Activated B cell treated with CpG ODN at 0.5 μM for 24 hours (primary cell): ENCODE measurements at places on chromosomes 3 and 15. TPM values are rescaled to one million over a fixed set of nuclear protein-coding genes. Genes with fewer than 3 reads are reported as not detected.

The SH3GL3 gene
- total RNA-seq: not detected in 2 replicates

- H3K27ac ChIP-seq: no peak overlapping the region
- no peak overlapping the region for H3K4me3 ChIP-seq
- peaks cover 7% of the 10 kb centered on the region for H3K27me3 ChIP-seq
Measured at GRCh38 chr3:43035801-43036365, 56.8 kb downstream of the GASK1A start.

The FAM174B gene
- 0.91 and 1.1 TPM in 2 replicates for total RNA-seq

GRCh38 chr3:141087076-141087777 is 36.1 kb downstream of the SPSB4 start:
- H3K36me3 ChIP-seq: no peaks in the 10 kb centered on the region
- H3K27me3 ChIP-seq: peaks cover 8% of the 10 kb centered on the region
- no peak for DNase-seq
- H3K27ac ChIP-seq: no peak overlapping the region

The SLCO2A1 gene
- total RNA-seq: not detected in 2 replicates

DNA sequence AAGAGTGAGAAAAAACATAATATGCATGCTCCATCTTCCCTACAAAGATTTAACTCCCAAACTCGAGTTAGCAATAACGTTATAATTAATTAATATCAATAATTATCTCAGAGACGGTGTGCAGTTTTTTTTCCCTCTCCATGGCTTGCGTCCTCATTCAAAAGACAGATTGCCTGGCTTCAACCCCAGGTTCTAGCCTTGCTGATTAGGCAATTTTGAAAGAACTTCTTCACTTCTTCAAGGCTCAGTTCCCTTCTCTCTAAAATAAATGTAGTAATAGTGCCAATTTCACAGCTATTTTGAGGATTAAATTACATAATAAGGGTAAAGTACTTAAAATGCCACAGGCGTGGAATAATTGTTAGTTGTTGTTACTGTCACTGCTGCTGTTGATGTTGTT is 876.1 kb upstream of the GBE1 start:
- no peak overlapping the region for H3K27ac ChIP-seq
- H3K4me3 ChIP-seq: no peak overlapping the region
- H3K4me1 ChIP-seq: no peaks in the 10 kb centered on the region
- H3K27me3 ChIP-seq: no peaks in the 10 kb centered on the region

The NOX5 gene
- total RNA-seq: 0.05 and 0.09 TPM in 2 replicates

DNA sequence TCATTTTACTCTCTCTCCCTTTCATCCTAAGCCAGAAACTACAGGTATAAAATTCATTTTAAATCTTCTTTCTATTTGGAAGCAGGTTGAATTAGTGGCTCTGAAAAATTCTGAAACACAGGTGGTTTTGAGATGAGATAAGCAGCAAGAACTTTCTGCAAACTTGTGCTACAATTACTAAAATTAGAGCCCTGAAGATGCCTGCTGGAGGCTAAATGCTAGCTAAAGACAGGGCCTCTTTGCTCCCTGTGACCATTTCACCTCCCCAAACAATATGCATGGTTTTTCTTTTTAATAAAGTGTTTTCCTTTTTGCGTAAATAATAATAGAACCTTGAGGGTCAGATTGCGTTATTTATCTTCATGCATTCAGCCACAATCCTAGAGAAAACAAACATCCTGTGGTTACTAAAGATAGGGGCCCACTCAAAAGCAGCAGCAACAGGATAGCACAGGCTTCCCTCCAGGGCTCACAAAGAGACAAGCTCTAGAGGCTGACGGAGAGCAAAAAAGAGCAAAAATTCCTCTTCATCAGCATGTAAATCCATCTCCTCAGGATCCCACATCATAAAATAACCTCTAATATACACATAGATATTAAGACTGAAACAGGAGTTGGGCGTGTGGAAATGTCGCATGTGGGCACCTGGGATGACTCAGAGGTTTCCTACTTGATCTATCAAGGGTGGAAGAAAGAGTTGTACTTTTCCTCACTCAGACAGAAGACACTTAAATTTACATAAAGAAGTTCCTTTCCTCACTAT is 26.5 kb upstream of the CP start:
- H3K4me1 ChIP-seq: peaks cover 66% of the 10 kb centered on the region
- peak overlapping the region; percentile 67 for H3K4me3 ChIP-seq
- peak overlapping the region; percentile 75 for H3K27ac ChIP-seq
- H3K36me3 ChIP-seq: no peaks in the 10 kb centered on the region

The IGSF11 gene
- total RNA-seq: not detected in 2 replicates

The PLSCR2 gene
- not detected in 2 replicates for total RNA-seq

- H3K4me3 ChIP-seq: no peak overlapping the region
- H3K27ac ChIP-seq: peak overlapping the region; percentile 15
- H3K36me3 ChIP-seq: no peaks in the 10 kb centered on the region
- peaks cover 24% of the 10 kb centered on the region for H3K4me1 ChIP-seq
- no peak for DNase-seq
Measured at GRCh38 chr3:183259621-183260020, 6.6 kb downstream of the B3GNT5 start.

The PATL2 gene
- 19.8 and 27.2 TPM in 2 replicates for total RNA-seq

DNA sequence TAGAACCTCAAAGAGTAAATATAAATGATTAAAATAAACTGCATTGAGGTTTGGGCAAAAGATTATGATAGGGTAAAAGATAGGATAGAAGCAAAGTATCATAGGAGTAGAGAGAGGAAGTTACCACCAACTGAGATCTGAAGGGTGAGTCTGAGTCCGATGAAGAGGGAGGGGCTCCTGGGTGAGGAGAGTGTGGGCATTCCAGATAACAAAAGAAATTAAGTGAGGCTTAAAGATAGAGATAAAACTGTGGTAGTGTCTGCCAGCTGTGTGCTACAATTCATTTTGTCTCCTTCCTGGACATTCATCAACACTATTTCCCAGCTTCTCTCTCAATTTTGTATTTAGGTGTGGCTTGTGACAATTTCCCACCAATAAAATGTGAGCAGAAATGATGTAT is 343.0 kb upstream of the PLSCR5 start:
- H3K27ac ChIP-seq: no peak overlapping the region
- no peak overlapping the region for H3K4me3 ChIP-seq
- no peaks in the 10 kb centered on the region for H3K27me3 ChIP-seq
- H3K36me3 ChIP-seq: no peaks in the 10 kb centered on the region

DNA sequence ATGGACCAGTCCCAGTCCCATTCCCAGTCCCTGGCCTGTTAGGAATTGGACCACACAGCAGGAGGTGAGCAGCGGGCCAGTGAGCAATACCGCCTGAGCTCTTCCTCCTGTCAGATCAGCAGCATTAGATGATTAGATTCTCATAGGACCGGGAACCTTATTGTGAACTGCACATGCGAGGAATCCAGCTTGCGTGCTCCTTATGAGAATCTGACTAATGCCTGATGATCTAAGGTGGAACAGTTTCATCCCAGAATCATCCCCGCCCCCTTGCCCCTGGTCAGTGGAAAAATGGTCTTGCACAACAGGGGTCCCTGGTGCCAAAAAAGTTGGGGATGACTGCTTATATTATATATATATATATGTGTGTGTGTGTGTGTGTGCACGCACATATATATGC is 63.1 kb downstream of the IFT57 start:
- DNase-seq: no peak
- H3K4me3 ChIP-seq: no peak overlapping the region
- peaks cover 40% of the 10 kb centered on the region for H3K36me3 ChIP-seq

The TLR9 gene
- total RNA-seq: 10.4 and 11.4 TPM in 2 replicates

- H3K27ac ChIP-seq: no peak overlapping the region
- no peaks in the 10 kb centered on the region for H3K36me3 ChIP-seq
- no peak for DNase-seq
- no peaks in the 10 kb centered on the region for H3K27me3 ChIP-seq
Measured at GRCh38 chr15:57322602-57323250, 53.6 kb upstream of the CGNL1 start.

GRCh38 chr3:42827023-42827422 is 17.8 kb downstream of the ACKR2 start:
- H3K27me3 ChIP-seq: peaks cover 11% of the 10 kb centered on the region
- no peak for DNase-seq
- peaks cover 4% of the 10 kb centered on the region for H3K4me1 ChIP-seq
- H3K4me3 ChIP-seq: no peak overlapping the region

The GOLGA8N gene
- 4.3 and 5.6 TPM in 2 replicates for total RNA-seq

- H3K27me3 ChIP-seq: peaks cover 5% of the 10 kb centered on the region
- H3K27ac ChIP-seq: no peak overlapping the region
- H3K4me1 ChIP-seq: no peaks in the 10 kb centered on the region
- no peak for DNase-seq
- H3K4me3 ChIP-seq: no peak overlapping the region
- no peaks in the 10 kb centered on the region for H3K36me3 ChIP-seq
Measured at GRCh38 chr3:70065696-70066253, 66.2 kb downstream of the SAMMSON start.

GRCh38 chr3:190495354-190495753 is 18.5 kb upstream of the IL1RAP start:
- peaks cover 3% of the 10 kb centered on the region for H3K4me1 ChIP-seq
- H3K27me3 ChIP-seq: peaks cover 25% of the 10 kb centered on the region
- DNase-seq: no peak

GRCh38 chr15:68572921-68573320 is 5.9 kb upstream of the CORO2B start:
- H3K4me1 ChIP-seq: peaks cover 31% of the 10 kb centered on the region
- H3K27ac ChIP-seq: no peak overlapping the region
- H3K36me3 ChIP-seq: no peaks in the 10 kb centered on the region

DNA sequence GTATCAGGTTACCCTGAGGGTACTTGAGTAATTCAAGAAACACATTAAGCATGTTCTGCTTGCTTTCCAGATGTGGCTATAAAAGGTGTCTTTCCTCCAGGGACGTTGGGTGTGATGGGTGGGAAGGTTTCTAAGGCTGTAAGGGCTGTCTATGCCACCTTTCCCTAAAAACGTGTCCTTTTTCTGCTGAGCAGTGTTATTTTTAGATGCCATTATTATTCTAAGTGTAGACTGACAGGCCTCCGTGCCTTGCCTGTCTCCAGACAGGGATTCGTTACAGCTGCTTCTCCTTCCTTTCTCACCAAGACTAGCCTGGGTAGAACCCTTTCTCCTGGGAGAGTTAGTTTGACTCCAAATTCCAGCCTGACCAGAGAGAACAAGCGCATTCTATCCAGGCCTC is 26.8 kb upstream of the RHO start:
- H3K4me1 ChIP-seq: no peaks in the 10 kb centered on the region
- H3K27me3 ChIP-seq: no peaks in the 10 kb centered on the region
- H3K27ac ChIP-seq: no peak overlapping the region
- H3K36me3 ChIP-seq: peaks cover 27% of the 10 kb centered on the region
- no peak for DNase-seq
